ENCODE measurements at places on chromosomes 13 and 19.
A peak's percentile ranks its signal among the peaks of the same experiment; 100 is the strongest.

GRCh38 chr13:25771641-25772478 is 280.0 kb downstream of the SHISA2 start:
- DNase-seq: peak; percentile 93

DNA sequence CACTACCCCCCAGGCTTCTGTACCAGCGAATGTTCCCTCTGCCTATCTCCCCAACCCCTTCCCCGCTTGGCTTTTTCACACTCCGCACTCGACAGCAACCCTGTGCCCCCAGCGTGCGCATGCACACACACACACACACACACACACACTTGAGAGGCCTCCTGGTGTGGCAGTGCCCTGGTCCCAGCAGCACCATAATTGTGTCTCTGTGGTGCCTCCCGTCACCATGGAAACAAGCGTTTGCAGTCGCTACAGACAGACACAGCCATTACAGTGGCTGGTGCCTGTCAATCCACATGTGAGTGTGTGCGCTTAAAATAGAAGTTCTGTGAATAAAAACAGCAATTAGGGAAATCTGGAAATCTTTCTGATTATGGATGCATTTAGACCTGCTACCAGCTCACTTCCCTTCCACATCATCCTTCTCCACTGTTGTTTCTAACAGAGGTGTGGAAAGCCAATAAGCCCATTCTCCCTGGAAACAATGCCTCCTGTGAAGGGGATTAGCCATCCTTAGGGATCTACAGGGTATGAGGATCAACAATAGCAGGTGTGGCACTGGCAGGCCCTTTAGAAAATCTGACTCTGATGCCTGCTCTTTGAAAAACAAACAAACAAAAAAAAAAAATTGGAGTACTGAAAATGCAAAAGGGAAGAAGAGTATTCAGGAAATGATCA is 146.3 kb downstream of the DCLK1 start:
- DNase-seq: no peak

DNA sequence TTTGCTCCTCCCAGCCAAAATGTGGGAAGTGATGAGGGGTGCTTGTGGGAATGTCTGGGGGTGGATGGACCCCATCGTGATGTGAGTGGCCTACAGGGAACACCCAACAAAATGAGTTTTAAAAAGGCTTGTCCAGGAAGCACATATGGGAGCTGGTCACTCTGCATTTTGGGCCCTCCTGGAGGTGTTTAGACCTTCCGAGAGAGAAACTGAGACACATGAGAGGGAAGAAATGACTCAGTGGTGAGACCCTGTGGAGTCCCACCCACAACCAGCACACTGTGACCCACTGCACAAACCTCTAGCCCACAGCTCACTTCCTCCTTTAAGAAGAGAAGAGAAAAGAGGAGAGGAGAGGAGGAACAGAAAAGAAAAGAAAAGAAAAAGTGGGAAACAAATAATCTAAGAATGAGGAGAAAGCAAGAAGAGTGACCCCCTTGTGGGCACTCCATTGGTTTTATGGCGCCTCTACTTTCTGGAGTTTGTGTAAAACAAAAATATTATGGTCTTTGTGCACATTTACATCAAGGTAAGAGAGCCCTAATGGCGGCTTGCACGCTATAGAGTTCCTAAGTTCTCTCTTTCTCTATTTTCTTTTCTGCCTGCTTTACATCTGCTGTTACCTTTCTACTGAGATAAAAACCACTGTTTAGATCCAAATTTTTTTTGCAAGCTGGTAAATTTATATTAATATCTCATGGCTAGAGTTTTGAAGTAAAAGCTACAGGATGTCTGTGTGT is 13.3 kb upstream of the LILRB1 start:
- DNase-seq: no peak

GRCh38 chr13:95505265-95505664 is 47.3 kb upstream of the CLDN10 start:
- DNase-seq: no peak

DNA sequence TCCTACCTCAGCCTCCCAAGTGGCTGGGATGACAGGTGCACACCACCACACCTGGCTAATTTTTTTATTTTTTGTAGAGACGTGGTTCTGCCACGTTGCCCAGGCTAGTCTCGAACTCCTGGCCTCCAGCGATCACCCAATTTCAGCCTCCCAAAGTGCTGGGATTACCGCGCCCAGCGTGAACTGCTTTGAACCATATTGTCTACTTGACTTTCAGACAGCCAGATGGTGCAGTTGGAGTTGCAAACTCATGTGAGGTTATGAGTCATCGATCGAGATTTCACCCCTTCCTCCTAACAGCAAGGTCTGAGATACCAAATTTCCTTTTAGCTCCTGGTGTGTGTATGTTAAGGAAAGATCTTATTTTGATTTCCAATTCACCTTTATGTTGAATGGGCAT is 2.7 kb downstream of the SLC27A1 start:
- DNase-seq: peak; percentile 75

DNA sequence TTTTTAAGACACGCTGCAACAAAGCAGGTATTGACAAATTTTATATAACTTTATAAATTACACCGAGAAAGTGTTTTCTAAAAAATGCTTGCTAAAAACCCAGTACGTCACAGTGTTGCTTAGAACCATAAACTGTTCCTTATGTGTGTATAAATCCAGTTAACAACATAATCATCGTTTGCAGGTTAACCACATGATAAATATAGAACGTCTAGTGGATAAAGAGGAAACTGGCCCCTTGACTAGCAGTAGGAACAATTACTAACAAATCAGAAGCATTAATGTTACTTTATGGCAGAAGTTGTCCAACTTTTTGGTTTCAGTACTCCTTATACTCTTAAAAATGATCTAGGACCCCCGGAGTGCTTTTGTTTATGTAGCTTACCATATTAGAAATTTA is 1.2 kb downstream of the BRCA2 start:
- no peak for DNase-seq

Measured in astrocyte of the spinal cord (primary cell).